ENCODE measurements at places on chromosomes 11 and 22. TPM values are rescaled to one million over a fixed set of nuclear protein-coding genes. Genes with fewer than 3 reads are reported as not detected.

TUB gene
- 13.2 TPM for polyA plus RNA-seq

OR51E2 gene
- polyA plus RNA-seq, result not detected

CDON gene
- polyA plus RNA-seq, result 1.9 TPM

SLC22A6 gene
- polyA plus RNA-seq, result not detected

AQP11 gene
- polyA plus RNA-seq, result 2.6 TPM

SLC22A9 gene
- not detected for polyA plus RNA-seq

CD3E gene
- polyA plus RNA-seq, result not detected

TSGA10IP gene
- not detected for polyA plus RNA-seq

SYT7 gene
- 0.78 TPM for polyA plus RNA-seq

TUBA8 gene
- polyA plus RNA-seq, result 0.13 TPM

TRPM5 gene
- not detected for polyA plus RNA-seq

TSPAN32 gene
- polyA plus RNA-seq, result not detected

ISX gene
- polyA plus RNA-seq, result not detected

PGR gene
- polyA plus RNA-seq, result not detected

LYVE1 gene
- polyA plus RNA-seq, result not detected

OR8D1 gene
- polyA plus RNA-seq, result not detected

OR56A1 gene
- not detected for polyA plus RNA-seq

KCNJ5 gene
- polyA plus RNA-seq, result 0.04 TPM

CCDC157 gene
- 2.5 TPM for polyA plus RNA-seq

HIRA gene
- polyA plus RNA-seq, result 15.9 TPM
